ENCODE measurements at places on chromosomes 1 and 21.

DNA sequence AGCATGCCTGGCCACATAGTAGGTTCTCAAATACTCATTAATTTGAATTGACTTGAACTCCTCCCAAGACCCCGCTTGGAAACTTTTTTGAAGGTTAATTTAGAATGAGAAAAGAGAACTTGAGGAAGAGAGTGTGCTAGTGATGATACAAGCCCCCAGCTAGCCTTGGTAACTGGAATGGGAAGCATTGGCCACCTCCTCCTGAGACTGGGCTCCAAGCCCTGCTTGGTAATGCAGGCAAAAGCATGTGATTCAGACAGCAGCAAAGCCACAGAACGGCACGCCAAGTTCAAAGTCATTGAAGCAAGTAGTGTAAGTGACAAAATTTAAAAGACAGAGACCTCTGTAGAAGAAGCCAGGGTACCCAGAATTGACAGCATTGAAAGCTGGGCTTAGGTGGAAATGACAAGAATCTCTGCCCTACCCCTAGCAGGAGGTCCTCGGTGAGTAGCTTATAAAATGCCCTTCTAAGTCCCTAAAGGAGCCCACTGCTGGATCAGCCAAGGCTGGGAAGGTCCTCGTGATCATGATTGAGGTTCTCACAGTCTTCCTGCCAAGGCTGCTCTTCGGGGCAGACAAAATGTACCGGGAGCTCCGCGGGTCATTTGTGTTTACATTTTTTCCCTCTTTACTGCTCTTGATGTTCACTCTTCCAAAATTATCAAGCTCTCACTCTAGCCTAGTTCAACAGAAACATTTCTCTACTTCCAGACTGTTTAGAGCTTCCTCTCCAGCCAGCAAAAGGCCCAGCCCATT is 99.4 kb downstream of the TSEN15 start:
- no peak for DNase-seq

DNA sequence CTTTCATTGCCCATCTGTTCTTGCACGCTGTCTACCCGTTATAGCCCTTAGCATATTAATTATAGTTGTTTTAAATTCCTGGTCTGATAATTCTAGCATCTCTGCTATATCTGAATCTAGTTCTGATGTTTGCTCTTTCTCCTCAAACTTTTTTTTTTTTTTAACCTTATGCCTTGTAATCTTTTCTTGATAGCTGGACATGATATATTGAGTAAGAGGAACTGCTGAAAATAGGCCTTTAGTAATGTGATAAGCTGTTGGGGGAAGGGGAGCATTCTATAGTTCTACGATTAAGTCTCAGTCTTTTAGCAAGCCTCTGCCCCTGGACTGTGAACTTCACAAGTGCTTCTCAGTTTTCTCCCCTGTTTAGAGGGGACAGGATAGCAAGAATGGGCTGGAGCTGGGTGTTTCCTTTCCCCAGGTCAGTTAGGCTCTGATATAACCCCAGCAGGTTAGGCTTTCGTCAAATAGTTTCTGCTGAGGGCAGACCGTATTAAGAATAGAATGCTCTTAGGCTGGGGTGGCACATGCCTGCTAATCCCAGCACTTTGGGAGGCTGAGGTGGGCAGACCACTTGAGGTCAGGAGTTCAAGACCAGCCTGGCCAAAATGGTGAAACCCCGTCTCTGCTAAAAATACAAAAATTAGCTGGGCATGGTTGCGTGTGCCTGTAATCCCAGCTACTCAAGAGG is 62.2 kb downstream of the ZFYVE9 start:
- DNase-seq = no peak

DNA sequence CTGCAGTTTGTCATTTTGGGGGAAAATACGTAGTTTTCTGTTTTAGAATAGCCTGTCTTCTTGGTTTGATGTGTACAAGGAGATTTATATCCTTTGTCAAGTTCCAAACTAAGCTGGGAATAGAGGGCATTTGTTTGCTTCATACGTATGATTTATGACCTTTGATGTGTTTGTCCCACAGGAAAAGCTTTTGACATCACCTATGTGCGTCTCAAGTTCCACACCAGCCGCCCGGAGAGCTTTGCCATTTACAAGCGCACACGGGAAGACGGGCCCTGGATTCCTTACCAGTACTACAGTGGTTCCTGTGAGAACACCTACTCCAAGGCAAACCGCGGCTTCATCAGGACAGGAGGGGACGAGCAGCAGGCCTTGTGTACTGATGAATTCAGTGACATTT is 79.9 kb downstream of the LAMC1 start:
- no peak for DNase-seq

GRCh38 chr1:215704089-215704860 is 137.2 kb downstream of the KCTD3 start:
- no peak for DNase-seq

DNA sequence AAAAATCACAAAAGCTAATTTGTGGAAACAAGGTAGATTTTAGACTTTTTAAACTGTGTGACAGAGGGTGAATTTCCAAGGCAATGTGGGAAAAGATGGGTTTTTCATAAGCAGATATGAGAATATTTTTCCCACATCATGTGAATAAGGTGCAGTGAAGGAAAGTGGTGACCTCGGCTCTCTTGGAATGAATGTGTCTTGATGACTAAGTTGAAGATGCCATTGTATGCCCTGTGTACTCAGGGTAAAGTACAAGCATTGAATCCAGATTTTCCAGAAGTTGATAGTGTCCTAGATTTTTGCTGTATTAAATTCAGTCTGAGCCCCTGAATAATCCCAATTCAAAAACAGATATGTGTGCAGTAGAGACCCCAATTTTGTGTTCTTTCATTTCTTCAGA is 442.6 kb upstream of the ADGRL2 start:
- no peak for DNase-seq

DNA sequence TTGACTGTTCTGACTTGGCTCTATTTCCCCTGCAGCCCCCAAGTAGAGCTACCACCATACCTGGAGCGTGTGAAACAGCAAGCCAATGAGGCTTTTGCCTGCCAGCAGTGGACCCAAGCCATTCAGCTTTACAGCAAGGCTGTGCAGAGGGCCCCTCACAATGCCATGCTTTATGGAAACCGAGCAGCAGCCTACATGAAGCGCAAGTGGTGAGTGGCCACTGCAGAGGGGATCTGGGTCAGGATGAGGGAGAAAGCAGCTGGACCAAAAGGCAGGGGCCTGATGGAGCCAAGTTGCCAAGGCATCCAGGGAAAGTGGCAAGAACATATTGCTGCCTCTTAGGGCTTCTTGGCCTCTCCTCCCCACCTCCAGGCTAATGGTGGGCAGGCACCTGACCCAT is 24.1 kb upstream of the TMEM222 start:
- DNase-seq = no peak

DNA sequence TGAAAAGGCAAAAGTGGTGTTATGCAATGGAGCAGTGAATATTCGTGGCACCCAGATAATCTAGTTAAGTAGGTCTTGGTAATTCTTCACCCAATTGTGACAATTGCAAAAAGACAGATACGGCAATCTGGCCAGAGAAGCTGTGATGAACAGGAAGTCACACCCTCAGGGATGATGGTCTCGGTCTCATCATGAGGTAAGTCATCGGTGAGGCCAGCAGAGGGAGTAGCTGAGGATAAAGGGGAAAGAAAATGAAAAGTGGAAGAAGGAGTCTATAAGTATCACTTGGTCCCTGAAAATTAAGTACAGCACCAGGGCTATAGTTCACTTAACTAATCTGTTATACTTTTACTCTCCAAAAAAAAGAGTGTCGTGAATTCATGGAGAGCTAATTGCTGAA is 258.8 kb upstream of the NCAM2 start:
- DNase-seq = no peak

- no peak for DNase-seq
Measured at GRCh38 chr1:177432897-177433296, 262.1 kb downstream of the BRINP2 start.

DNA sequence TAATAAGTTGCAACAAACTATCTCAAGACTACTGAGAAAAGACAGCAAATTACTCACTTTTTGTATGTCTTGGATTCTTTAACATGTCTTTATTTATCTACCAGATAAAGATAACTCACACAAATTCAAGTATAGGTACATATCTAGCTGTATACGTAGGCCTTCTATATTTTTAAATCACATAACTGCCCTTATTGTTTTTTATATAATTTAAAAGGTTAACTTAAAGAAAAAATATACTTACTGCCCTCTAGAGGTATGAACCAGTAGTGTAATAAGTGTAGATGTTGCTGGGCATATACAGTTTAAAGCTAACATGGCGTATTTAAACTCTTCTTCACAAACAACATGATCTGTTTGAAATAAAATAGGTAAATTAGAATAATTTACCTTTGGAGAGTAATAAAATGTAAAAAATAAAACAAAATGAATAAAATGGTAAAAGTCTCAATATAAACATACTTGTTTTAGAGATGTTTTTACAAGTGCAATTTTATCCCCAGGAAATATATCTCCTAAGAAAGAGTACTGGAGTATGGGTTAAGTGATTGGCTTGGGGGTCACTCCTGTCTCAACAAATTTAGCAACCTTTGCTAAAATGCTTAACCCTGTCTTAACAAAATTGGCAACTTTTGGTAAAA is 235.2 kb downstream of the KCNT2 start:
- DNase-seq = no peak

GRCh38 chr1:88056881-88057280 is 627.2 kb upstream of the PKN2 start:
- no peak for DNase-seq

- no peak for DNase-seq
Measured at GRCh38 chr1:30589083-30589482, 134.3 kb downstream of the MATN1 start.

- DNase-seq = no peak
Measured at GRCh38 chr1:64124704-64125440, 78.6 kb upstream of the UBE2U start.

DNA sequence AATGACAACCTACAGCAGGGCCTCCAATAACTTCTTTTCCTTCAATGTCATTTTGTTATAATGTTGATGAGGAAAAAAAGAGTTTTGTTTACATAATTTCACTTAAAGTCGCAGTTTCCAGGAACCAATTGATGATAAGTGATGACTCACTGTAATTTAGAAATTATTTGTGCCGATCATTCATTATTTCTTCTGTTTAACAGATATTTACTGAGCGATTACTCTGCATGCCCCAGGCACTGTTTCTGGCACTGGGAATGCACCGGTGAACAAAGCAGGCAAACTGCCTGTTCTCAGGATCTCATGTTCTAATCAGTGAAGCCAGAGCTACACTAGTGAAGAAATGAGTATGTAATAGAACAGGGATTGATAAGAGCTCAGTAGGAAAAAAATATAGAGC is 403.4 kb downstream of the NTNG1 start:
- DNase-seq = no peak

- DNase-seq = no peak
Measured at GRCh38 chr1:28927266-28927647, 12.9 kb downstream of the EPB41 start.

DNA sequence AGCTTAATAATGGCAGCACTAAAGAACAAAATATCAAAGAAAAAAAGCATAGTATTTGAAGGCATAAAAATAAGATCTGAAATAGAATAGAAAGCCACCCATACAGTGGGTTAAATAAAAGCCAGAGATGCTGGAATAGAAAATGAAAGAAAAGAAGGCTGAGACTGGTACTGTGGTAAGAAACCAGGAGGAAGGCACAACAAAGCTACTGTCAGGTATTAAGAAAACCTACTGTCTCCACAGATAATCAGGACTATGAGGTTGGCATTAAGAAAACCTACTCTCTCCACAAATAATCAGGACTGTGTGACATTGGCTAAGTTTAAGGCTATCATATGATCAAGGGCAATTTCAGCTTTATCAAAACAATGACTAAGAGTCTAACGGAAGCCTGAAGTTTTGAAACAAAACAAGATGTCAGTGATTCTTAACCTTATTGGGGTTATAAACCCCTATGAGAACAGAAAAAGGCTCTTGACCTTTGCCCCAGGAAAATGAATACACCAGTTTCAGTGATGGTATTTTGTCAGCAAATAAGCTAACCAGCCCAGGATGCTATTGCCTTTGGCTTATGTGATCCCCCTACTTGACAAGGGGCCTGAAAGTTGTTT is 24.4 kb downstream of the MCOLN2 start:
- DNase-seq = no peak

GRCh38 chr1:107327446-107327845 is 186.6 kb downstream of the NTNG1 start:
- DNase-seq = no peak

DNA sequence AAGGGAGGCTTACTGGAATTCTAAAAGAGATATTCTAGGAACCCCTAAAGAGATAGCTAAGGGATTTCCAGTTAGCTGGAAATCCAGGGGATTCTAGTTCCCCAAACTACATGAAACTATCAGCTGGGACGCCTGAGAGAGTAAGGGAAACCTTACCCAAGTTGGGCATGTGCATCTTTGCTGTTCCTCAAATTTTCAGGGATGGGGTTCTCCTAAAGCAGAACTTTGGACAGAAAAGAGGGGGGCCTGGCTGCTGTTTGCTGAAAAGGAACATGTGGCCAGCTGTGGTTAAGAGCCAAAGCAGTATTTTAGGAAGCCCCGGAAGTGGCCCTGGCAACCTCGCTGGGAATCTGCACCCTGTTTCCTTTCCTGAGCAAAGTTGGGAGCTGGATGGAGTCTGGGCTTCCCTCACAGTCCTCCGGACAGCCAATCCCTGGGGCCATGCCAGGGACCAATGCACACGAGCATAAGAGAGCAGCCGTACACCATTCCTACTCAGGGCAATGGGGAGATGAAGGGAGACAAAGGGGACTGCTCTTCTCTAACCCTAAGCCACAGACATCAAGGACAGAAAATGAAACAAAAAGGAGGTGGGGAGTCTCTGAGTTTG is 154.3 kb downstream of the PLXNA2 start:
- no peak for DNase-seq

DNA sequence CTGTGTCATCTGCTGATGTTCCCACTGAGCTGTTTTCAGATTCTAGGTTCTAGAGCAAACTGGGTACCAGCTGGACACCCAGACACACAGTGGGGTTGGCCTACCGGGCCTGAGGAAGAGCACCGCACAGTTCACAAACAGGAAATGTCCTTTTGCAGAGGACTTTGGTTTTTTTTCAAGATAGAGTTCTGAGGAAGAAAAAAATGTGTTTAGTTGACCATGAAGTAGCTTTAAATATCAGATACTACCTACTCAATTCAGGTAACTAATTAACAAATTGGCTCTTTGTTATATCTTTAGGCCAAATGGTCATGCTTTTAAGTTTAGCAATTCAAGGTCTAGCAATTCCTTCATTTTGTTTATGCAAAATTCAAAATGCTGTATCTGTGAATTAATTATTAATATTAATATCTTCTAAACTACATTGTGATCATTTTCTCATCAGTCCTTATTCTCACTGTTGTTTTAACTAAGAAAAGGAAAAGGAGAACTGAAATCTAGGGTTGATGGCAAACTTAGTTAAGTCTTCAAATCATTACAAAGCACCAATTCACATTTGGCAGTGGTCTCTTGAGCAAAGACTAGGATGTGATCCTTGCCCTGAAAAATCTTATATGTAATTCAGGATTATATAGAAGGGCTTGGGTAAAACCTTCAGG is 17.2 kb upstream of the NCF2 start:
- no peak for DNase-seq

GRCh38 chr1:171869097-171869496 is 27.8 kb downstream of the DNM3 start:
- DNase-seq = no peak

- DNase-seq = no peak
Measured at GRCh38 chr1:62613325-62613727, 16.0 kb downstream of the ANGPTL3 start.
